ENCODE measurements at places on chromosomes 5 and 9.

- DNase-seq = no peak
Measured at GRCh38 chr9:78009186-78009585, 22.4 kb downstream of the GNAQ start.

GRCh38 chr9:93951655-93952118 is 3.5 kb downstream of the BARX1 start:
- no peak for DNase-seq

- no peak for DNase-seq
Measured at GRCh38 chr9:14168381-14168780, 145.6 kb downstream of the NFIB start.

DNA sequence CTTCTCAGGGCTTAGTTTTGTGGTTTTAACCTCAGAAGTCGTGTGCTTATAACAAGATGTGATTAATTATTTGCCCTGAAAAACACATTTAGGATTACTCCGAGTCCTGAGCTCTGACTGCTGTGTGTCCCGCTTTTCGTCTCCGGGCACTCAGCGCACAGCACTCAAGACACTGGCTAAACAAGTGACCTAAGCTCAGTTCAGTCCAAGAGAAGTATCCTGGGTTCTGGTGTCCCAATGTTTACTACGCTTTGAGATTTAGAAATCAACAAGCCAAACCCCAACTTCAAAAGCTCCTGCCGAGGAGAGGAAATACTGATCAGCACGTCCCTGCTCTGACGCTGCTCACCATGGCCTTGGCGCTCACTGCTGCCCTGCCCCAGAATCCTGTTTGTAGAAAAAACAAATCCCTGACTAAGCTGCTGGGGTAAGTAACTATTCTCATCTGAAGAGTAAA is 53.2 kb downstream of the IPPK start:
- DNase-seq = no peak

DNA sequence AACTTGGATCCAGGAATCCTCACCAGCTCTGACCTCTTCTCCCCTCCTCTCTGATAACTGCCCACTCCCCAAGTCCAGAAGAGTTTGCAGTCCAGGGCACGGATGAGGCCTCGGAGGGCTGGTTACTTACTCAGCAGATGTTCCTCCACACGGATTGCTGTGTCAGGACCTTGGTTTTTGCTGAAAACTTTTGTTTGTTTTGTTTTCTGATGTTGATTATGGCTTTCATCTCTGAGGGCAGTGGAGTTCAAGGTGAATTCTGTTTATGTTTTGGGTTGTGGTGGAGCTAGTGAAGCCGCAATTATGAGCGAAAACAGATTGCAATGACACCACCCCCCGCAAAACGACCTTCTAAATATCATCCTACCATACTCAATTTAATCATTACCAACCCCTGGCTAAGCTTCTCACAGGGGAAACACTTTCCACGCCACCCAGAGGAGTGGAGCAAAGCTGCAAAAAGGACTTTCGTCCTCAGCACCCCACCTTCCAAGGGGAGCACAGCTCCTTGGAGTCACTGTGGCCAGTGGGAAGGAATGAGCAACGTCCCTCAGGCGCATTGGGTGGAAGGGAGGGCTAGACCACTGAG is 92.7 kb upstream of the SAP30L start:
- no peak for DNase-seq

DNA sequence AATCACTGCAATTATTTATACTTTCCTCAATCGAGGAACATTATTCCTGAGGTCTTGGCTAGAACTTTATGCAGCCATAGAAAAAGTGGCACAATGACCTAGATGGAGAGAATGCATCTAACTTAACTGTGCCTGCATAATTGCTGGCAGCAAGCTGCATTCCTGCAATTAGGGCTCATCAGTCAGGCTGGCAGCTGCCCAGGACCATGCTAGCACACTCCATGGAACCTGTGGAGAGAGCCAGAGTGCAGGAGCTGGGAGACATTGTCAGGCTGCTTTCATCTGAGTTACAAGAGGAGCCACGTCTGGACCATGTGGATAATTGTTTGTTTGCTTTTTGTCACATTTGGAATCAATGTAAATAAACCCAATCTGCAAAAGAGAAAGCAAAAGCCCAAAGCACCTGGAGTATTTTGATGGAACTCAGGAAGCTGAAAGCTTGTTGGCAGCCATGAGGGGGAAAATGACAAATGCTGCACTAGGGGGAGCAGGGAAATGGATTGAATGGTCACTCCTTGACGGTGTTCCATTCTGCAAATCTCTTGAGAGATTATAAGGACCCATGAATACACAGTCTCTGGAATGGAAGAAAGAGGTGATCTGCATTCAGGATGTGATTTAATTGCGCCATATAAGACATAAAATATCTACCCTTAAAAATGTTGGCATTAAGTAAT is 839.9 kb downstream of the MAT2B start:
- no peak for DNase-seq

GRCh38 chr5:143174714-143175398 is 228.6 kb downstream of the NR3C1 start:
- DNase-seq = peak; percentile 28

- no peak for DNase-seq
Measured at GRCh38 chr5:14534773-14535172, 46.8 kb upstream of the OTULINL start.

- no peak for DNase-seq
Measured at GRCh38 chr9:32866273-32866672, 82.9 kb downstream of the TMEM215 start.

DNA sequence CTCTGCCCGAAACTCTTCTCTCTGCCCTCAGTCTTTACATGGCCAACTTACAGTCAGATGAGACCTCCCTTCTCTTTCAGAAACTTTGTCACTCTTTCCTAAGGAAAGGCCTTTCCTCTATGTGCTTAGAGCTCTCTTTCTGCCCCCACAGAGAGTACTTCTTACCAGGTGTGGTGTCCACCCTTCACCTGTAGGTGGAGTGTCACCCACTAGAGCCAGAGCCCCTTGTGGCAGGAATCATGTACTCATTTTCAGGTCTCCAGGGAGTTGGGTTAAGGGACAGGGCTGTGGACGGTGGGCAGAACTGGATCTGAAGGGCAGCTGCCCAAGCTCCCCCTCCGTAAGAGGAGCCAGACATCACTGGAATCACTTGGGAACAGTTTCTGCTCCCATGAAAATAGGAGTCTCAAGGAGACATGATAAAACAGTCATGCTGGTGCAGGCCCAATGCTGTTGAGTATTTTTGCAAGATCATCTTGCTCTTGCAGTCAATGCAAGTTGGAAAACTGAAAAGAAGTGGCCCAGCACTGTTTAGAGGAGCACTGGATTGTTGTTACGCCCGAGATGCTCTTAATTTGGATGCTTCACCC is 436.7 kb downstream of the ZSWIM6 start:
- peak; percentile 6 for DNase-seq

DNA sequence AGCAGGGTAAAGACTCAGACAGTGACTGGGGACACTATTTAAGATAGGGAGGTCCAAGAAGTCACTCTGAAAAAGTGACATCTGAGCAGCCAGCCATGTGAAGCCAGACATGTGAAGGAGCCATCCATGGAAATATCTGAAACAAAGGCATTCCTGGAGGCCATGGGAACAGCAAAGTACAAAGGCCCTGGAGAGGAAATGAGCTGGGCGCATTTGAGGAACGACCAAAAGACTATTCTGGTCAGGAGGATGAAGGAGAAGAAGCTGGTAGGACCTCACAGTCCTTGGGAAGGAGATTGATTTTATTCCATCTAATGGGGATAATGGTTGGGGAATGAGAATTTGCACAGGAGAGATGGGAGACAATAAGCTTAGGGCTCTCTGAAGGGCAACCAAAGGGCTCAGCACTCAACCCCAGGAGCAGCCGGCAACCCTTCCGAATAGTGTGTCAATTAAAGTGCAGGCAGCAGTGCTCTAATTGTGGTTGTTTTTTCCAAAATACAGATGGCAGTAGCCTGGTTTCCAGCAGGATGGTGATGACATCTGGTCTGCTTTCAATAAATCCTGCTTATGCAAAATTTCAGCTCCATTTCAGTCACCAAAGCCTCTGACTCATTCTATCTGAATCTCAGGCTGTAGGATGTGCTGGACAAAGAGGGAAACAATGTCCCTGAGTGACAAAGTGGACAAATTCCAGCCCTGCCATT is 26.7 kb downstream of the FOXI1 start:
- peak; percentile 76 for DNase-seq

- no peak for DNase-seq
Measured at GRCh38 chr9:19130436-19130835, 3.1 kb upstream of the PLIN2 start.

DNA sequence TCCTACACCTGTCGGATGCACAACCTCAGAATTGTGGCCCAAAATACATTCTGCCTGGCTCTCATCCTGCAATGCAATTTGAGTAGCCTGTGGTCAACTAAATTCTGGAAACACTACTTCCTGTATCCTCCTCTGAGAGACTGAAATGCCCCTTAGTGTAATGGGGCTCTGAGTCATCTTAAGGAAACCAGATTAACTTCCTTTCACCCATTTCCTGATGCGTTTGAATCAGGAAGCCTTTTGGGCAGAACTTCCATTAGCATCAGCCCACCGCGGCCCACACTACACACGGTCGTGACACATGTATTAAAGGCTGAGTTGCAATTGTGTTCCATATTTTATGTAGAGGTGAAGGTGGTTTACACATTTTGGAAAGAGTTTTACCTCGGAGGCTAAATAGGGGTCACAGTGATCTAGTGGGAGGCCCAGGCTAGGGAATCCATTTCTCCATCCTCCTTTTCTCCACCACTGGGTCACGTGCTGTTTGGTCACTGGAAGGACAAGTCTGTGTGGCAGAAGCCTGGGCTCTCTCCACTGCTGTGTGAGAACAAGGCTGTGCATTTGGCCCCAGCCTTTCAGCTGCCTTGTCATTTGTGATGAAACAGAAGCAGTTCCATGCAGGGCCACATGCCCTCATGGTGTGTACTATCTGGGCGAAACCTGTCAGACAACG is 55.9 kb downstream of the DAP start:
- DNase-seq = peak; percentile 86

- peak; percentile 74 for DNase-seq
Measured at GRCh38 chr9:73118898-73119554, 32.6 kb upstream of the ANXA1 start.

- DNase-seq = peak; percentile 6
Measured at GRCh38 chr5:67770431-67771025, 445.0 kb upstream of the PIK3R1 start.

DNA sequence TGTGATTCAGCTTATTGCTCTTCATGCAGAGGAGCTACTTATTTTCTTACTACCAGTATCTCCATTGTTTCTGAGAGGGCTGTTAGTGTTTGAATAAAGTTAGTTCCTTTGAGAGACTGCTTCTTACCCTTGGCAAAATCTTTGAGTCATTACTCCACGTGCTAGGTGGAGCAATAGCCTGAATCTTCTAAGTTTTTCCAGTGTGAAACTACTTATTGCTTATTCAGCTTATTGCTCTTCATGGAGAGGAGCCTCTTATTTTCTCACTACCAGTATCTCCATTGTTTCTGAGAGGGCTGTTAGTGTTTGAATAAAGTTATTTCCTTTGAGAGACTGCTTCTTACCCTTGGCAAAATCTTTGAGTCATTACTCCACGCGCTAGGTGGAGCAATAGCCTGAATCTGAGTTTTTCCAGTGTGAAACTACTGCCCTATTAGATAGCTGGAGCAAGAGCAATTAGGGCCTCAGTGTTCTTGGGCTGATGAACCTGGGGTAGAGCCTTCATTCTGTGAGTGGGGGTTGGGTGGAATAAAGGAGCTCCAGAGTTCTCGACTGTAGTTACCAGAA is 41.9 kb downstream of the GPBP1 start:
- DNase-seq = peak; percentile 22

DNA sequence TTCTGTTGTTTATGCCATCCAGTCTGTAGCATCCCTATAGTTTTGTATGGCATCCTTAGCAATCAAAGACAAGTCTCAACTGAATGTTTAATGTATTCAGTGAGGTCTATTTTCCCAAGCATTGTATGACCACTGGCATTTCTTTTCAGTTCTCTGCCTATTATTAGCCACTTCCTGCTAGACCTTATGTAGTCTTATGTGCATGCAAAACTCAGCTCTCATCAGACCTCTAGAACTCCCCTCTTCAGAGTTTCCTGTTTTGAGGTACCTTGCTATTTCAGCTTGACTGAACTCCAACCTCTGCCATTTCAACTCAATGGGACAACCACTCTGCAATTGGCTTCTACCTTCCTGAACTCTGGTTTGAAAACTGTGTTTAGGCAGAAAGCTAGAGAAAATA is 113.2 kb downstream of the SLC25A46 start:
- DNase-seq = no peak

- DNase-seq = peak; percentile 31
Measured at GRCh38 chr5:127229185-127229889, 61.3 kb upstream of the MEGF10 start.

- DNase-seq = no peak
Measured at GRCh38 chr5:77847814-77848290, 71.7 kb upstream of the TBCA start.

- DNase-seq = no peak
Measured at GRCh38 chr5:125756456-125756855, 666.8 kb upstream of the GRAMD2B start.

DNA sequence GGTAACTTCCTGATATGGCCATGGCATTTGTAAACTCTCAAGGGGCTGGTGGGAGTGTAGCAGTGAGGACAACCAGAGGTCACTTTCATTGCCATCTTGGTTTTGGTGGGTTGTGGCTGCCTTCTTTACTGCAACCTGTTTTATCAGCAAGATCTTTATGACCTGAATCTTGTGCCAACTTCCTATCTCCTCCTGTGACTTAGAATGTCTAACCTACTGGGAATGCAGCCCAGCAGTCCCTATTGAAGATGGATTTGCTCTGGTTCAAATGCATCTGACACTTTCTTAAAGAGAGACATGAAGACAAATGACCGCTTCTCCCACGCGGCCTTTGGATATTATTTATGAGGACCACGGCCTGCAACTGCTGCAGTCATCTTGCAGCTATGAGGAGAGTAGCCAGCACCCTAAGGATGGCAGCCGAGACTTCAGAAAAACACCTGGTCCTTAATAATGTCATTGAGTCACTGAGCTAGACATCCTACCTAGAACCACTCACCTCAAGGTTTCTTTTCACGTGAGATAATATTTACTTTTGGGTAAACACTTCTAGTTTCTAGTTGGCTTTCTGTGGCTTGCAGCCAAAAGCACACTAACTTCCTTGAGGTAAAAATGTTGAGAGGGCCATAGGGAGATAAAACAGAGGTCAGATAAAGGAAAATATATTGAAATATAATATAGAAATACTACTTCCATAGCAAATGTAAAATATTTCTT is 28.2 kb downstream of the CETN3 start:
- DNase-seq = no peak

DNA sequence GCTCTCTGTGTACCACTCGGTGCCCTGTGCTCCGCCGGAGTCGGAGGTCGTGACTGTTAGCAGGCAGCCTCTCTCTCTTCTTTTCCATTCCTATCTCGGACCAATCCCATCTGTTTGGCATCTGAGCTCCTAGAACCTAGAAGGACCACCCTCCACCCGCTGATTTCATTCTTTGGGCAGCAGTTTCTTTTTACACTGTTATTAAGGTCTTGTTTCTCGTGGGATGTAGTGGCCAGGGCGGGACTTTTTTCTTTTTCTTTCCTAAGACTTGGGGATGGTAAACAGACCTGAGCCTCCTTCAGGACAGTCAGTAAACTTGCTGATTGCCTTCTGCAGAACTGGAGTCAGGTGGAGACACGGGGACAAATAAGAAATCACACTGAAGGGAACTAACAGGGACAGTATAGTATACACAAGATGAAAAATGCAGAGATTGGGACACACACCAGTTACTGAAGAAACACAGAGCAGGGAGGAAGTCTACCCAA is 500 bp downstream of the URM1 start:
- DNase-seq = no peak

GRCh38 chr5:161851691-161852299 is 3.9 kb downstream of the GABRA1 start:
- no peak for DNase-seq

- peak; percentile 92 for DNase-seq
Measured at GRCh38 chr9:76926324-76926741, 20.4 kb upstream of the PRUNE2 start.
